LoVo (cell line): ENCODE measurements at places on chromosomes 16 and 17.
A peak's percentile ranks its signal among the peaks of the same experiment; 100 is the strongest.

- DNase-seq: no peak
Measured at GRCh38 chr17:29162909-29163341, 17.3 kb downstream of the MYO18A start.

- DNase-seq: no peak
Measured at GRCh38 chr17:70081885-70082284, 6.9 kb downstream of the KCNJ16 start.

DNA sequence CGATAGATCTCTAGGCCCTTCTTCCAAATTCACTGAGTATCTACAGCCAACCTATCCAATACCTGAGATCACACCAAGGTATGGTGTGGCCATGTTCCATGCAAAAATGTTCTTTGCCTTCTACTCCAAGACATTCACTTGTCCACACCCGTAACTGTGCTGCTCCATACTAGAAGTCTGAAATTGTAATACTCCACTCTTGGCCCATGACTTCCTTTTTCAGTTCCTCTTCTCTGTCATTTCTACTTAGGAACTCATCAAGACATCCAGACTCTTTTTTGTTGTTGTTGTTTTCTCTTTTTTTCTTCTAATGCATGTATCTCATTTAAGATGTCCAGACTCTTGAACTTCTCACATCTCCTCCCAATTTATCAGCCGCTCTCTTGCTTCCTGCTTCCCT, 42.5 kb upstream of the KSR1 start:
- no peak for DNase-seq

DNA sequence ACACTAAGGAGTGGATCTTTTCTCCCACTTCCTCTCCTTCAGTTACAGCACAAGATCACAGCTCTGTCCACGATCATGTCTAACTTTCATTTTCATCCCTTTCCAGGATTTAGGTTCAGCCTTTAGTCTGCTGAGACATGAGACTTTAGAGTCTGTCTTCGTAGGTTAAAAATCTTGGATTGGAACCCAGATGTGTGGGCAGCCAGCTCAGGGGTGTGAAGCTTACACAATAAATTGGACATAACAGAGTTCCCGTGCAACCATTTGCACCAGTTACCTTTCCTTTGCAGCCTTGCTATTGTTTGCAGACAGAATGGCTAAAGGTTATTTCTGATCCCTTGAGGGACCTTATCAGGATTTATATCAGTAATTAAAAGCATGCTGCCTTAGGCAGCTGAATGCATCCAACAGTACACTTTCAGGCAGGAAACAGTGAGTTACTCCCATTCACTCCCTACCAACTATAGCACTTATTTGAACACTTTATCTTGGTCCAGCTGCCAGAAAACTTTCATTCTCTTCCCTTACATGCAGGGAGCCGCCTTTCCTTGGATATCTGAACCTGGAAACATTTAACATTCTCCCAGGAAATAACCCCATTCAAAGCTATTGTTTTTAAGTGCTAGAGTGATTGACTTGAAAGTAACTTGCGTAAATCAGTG, 87.3 kb downstream of the TMEM100 start:
- DNase-seq: no peak

- DNase-seq: no peak
Measured at GRCh38 chr16:83806036-83806435, 1.7 kb upstream of the HSBP1 start.

GRCh38 chr16:88810166-88810911, 1.4 kb downstream of the APRT start:
- DNase-seq: no peak

- no peak for DNase-seq
Measured at GRCh38 chr17:30224419-30224960, 11.0 kb downstream of the SLC6A4 start.

DNA sequence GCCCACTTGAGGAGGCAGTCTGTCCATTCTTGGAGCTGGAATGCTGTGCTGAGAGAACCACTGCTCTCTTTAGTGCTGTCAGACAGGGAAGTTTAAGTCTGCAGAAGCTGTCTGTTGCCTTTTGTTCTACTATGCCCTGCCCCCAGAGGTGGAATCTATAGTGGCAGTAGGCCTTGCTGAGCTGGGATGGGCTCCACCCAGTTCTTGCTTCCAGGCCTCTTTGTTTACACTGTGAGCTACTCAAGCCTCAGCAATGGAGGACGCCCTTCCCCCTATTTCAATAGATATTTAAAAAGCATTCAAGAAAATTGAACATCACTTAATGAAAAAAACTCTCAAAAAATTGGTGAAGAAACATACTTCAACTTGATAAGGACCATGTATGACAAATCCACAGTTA, 313.5 kb downstream of the PHKB start:
- no peak for DNase-seq

GRCh38 chr17:28468781-28469180, 4.7 kb upstream of the SLC13A2 start:
- DNase-seq: no peak

DNA sequence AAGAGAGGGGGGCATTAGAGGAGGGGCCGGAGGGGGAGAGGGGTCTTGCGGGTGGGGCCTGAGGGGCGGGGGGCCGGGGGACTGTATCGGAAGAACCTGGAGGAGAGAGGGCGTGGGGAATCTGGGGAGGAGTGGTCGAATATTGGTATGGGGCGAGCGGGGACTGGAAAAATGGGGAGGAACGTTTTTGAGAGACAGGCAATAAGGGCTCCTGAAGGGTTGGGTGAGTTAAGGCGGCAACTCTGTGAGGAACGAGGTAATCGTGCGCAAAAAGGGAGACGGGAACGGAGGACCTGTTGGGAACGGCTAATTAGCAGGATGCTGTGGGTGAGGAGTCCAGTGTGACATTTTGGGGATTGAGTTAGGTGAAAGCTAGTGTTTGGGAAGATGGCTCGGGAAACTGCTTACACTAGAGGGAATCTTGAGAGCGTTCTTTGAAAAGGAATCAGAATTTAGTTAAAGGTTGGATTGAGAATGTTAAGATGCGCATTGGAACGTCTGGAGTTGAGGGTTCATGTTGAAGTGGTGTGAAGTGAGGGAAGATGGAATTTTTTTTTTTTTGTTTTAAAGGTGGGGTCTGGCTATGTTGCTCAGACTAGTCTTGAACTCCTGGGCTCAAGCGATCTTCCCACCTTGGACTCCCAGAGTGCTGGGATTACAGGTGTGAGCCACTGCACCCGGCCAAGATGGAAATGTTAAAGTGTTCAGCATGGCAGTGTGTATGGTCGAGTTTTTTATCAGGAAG, 662 bp downstream of the WIPF2 start:
- peak; percentile 41 for DNase-seq

- DNase-seq: no peak
Measured at GRCh38 chr17:2888326-2888725, 92.1 kb downstream of the RAP1GAP2 start.

DNA sequence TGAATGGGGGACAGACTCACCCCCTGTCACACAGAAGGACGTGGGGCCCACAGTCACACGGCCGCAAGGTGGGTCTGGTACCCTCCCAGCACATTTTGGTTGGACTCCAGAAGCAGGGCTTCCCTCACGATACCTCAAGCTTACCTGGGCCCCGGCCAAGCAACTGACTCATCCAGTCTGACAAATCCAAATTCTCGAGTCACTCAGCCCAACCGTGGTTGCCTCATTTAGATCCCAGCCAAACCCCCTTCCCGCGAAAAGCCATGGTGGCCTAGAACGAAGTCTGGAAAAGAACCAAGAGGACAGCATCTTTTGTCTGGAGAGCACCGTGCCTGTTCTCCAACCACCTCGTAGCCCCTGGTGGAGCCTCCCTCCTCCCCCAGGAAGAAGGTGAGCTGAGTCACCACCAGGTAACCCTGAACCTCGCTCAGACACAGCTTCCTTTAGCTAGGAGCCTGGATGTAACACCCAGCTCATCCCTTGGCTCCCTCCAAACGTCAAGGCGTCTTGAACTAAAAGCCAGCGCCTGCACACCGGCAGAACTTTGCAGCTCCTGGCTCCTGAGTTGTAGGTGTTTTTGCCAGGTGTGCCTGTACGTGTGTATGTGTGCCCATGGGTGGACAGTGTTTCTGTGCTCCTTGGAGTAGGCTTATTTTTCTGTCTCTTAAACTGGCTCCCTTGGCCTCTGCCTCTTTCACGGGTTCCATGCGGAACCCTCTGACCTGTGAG, 78.9 kb downstream of the CMIP start:
- DNase-seq: peak; percentile 56

DNA sequence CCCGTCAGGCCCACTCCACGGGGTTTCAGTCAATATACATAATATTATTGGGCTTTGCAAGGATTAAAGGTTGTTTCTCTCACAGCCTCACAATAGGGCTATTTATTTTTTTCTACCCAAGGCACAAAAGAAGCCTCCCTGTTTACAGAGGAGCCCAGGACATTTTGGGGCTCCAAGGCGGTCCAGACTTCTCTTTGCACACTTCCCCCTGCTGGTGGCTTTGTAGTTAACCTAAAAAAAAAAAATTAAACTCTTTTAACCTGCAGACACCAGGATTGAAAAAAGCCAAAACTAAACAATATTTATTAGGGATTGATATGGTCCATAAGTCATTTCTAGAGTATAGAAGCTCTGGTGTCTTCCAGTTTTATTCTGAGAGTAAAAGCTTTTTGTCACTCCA, 169.7 kb upstream of the ZFHX3 start:
- DNase-seq: no peak

GRCh38 chr17:36532435-36532975, 2.2 kb downstream of the MYO19 start:
- no peak for DNase-seq

- no peak for DNase-seq
Measured at GRCh38 chr17:32314636-32315035, 27.3 kb downstream of the C17orf75 start.

GRCh38 chr17:29109477-29110371, 66.8 kb downstream of the PIPOX start:
- DNase-seq: no peak

DNA sequence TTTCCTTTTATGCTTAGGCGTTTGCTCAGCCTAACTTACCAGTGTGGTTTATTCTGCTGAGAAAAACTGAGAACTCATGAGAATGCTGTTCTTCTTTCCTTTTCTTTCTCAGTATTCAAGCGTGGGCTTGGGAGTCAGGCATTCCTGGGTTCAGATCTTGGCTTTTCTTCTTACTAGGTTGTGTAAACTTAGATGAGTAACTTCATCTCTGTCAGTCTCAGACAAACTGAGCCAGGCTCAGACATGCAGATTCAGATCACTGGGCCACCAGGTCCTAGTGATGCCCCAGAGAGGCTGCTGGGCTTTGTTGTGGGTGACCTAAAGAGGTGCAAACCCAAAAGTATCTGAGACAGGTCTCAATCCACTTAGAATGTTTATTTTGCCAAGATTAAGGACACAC, 95.8 kb upstream of the MPHOSPH6 start:
- DNase-seq: no peak

DNA sequence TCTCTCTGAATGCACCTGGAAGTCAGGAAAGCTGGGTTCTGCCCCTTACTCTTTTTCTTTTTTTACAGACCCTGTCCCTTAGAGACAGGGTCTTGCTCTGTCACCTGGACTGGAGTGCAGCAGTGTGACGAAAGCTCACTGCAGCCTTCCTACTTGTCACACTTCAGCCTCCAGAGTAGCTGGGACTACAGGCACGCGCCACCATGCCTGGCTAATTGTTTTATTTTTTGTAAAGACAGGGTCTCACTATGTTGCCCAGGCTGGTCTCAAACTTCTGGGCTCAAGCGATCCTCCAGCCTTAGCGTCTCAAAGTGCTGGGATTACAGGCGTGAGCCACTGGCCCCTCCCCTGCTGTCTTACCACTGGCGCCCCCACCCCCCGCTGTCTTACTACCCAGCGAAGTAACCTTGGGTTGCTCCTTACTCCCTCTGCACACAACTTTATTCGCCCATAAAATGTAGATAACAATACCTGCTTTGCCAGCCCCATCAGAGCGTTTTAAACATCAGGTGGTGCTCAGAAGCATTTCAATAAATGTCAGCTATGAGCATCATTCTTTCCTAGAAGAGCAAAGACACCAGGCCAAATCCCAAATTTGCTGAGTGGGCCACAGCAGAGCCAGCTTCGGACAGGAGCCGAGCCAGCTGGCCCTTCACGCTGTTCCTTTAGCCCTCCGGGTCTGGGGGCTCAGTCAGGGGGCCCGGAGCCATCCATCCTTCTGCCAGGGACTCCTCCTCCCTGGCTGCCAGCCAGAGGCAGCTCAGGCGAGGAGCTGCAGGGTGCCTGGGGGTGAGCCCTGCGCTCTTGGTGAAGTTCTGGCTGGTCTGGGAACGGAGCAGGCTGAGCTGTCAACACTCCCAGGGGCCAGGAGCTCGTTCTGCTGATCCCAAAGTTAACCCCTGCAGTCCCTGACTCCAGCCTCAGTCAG, 24.4 kb downstream of the SRL start:
- DNase-seq: no peak

DNA sequence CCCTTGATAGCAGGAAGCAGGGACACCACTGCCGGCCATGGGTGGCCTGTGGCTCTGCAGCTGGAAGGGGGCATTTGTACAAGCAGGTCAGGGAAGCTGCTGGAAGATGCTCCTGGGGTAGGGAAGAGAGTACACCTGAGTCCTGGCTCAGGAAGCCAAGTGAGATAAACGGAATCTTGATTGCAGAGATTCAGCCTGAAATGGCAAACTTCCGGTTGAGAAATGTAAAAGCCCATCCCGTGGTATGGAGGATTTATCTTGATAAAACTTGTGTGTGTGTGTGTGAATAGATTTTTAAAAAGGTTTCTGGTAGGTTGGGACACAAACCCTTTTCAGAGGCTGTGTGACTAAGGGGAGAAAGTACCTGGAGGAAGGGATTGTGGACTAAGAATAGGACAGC, 29.6 kb downstream of the C17orf100 start:
- no peak for DNase-seq

DNA sequence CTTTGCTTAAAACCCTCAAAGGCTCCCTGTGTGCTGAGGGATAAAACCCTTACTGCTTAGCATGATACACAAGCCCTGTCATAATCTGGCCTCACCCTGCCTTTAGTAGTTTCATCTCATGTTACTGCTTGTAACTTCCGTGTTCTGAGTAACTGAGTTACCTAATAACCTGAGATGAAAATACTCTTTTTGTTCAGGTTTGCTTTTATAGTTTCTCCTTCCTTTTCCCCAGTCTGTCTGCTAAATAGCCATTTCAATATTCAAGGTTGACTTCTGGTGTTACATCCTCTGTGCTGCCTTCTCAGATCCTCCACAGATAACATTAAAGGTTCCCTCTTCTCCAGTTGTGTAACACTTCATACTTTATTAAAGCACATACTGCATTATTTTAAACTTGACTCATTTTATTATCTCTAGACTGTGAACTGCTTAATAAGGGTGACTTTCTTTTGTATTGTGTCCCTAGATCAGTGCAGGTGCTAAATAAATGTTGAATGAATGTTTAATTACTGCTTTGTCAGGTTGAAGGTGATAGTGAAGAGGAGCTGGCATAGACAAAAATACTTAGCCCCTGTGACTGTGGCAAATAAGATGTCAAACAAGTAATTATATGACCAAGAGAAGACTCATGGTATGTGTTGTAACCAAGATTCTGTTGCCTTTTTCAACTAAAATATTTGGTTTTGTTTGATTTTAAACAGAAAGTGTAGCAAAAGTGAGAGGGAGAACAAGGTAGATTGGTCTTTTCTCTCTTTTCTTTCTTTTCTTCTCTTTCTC, 47.8 kb downstream of the NFAT5 start:
- peak; percentile 20 for DNase-seq
